Hematopoietic multipotent progenitor cell treated with erythropoietin and hydrocortisone succinate and interleukin-3 and kit ligand, for 8 days (in vitro differentiated cells): ENCODE measurements at places on chromosomes 2 and 18.

DNA sequence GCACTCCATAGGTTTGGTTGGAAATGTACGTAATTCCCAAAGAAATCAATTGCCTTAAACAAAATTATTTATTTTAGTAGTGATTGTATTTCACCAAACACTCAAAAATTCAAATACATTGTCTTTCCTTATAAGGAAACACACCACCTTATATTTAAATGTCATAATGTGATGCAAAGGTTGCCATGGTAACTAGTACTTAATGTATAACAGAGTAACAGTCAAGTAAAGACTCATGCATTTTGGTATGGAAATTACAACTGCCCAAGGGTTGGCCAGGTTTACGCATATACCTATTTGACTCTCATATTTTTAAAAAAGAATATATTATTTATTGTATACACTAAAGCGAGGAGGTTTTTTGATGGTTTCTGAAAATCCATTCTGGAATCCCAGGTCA lies 231.2 kb downstream of the TCF4 start:
- no peak for DNase-seq

DNA sequence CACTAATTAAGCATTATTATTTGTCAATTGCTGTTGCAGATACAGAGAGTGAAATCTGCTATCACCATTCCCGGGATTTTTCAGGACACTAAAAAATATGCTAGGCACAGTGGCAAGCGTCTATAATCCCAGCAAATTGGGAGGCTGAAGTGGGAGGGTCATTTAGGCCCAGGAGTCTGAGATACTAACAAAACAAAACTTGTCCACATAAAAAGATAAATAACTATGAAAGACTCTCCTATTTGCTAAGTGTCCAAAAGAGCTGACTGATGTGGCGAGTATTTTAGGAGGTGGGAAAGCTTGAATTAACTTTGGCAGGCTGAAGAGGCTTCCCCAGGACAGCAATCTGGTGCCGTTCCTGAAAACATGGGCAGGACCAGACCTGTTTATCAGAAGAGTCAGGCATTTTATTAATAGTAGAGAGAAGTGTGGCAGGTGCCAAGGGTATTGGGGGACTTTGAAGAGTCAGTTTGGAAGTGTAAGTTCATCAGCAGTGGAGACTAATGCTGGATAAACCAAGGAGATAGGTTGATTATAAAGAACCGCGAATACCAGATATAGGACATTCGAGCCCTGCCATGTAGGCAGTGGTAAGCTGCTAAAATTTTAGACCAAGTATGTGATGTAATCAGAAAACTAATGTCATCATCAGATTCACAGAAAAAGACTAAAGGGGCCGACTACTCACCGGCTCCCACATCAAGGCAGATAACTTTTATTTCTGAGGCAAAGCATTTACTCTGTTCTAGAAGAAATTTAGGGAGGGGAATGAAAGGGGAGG lies 201.8 kb downstream of the EPHA4 start:
- no peak for DNase-seq

- no peak for DNase-seq
Measured at GRCh38 chr2:186426153-186427016, 59.7 kb upstream of the ZC3H15 start.

GRCh38 chr18:34623557-34623956 lies 86.5 kb upstream of the DTNA start:
- DNase-seq = no peak

DNA sequence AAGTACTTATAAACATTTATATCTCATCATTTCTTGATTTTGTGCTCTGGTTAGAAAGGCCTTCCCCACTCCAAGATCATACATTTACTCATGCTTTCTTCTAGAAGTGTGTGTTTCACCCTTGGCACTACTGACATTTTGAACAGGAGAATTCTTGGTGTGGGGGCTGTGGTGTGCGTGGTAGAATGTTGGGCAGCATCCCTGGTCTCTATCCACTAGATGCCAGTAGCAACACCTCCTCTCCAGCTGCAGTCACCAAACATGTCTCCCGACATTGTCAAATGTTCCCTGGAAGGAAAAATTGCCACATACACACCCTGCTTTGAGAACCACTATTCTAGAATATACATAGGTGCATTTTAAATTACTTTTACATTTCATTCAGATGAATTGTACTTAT lies 8.7 kb upstream of the TGIF1 start:
- DNase-seq = peak; percentile 75

- DNase-seq = no peak
Measured at GRCh38 chr2:52017646-52018235, 985.8 kb upstream of the NRXN1 start.

DNA sequence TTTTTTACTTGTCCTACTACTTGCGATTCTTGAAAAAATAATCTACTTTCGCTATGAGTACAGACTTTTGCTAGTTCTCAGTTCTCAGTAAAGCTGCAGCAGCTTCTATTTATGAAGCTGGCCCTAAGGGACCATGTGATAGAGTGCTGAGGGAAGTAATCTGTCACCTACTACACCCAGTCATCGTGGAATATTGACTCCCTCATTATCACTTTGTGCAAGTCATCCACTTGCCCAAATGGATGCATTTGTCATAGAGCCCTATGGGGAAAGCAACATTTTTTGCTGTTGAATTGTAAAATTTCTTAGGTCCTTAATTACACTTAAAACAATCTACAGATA lies 1919.8 kb downstream of the SUCLG1 start:
- no peak for DNase-seq

DNA sequence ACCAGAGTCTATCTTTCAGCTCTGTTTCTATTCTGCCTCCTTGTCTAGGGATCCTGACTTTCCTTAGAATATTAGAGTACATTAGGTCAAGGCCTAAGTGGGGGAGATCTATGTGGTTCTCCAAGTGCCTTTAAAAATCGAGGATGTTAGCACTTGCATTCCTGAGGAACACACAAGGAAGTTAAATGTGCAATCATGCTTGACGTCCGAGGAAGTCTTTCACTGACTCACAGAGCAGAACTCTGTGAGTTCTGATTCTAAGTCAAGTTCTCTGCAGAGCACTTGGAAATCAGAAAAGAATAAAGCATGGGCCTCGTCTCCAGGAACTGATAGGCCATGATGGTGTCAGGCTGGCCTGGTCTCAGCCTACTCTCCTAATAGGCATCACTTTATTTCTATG lies 17.2 kb downstream of the FHOD3 start:
- DNase-seq = no peak

GRCh38 chr18:10231220-10231619 lies 223.2 kb upstream of the APCDD1 start:
- DNase-seq = no peak

- no peak for DNase-seq
Measured at GRCh38 chr18:36593001-36593400, 235.8 kb downstream of the TPGS2 start.

GRCh38 chr18:70288171-70288850 lies 534 bp upstream of the SOCS6 start:
- DNase-seq = no peak

DNA sequence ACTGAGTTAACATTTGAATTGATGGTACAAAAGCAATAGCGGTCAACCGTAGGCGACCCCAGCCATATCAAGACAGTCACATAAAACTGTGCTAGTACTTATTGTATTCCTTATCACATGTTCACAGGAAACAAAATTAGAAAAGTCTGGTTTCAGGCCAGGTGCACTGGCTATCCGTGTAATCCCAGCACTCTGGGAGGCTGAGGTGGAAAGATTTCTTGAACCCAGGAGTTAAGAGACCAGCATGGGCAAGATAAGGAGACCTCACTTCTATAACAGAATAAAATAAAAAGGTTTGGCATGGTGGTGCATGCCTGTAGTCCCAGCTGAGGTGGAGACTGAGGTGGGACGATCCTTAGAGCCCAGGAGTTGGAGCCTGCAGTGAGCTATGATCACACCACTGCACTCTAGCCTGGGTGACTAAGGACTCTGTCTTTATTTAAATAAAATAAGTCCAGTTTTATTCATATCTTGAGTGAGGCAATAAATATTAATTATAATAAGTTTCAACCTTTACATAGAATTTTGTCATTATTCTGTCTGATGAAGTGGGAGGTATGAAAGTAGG lies 84.1 kb upstream of the RGPD4 start:
- peak; percentile 26 for DNase-seq

GRCh38 chr2:105911425-105911824 lies 166.7 kb downstream of the NCK2 start:
- no peak for DNase-seq

- DNase-seq = no peak
Measured at GRCh38 chr2:95260028-95261023, 13.9 kb upstream of the PROM2 start.

DNA sequence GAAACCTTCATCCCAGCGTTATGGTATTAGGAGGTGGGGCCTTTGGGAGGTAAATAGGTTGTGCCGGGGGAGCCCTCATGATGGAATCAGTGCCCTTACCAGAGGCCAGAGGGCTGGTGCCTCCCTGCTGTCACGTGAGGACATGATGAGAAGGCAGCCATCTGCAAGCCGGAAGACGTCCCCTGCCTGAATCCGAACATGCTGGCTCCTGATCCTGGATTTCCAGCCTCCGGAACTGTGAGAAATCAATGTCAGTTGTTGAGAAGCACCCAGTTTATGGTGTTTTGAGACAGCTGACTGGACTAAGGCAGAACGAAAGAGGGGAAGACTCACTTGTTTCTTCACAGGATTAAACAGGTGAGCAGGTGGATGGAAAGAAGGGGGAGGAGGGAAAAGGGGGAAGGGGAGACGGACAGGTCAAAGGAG lies 13.0 kb upstream of the KLF11 start:
- peak; percentile 56 for DNase-seq

- DNase-seq = no peak
Measured at GRCh38 chr2:239328351-239329191, 72.2 kb downstream of the HDAC4 start.

DNA sequence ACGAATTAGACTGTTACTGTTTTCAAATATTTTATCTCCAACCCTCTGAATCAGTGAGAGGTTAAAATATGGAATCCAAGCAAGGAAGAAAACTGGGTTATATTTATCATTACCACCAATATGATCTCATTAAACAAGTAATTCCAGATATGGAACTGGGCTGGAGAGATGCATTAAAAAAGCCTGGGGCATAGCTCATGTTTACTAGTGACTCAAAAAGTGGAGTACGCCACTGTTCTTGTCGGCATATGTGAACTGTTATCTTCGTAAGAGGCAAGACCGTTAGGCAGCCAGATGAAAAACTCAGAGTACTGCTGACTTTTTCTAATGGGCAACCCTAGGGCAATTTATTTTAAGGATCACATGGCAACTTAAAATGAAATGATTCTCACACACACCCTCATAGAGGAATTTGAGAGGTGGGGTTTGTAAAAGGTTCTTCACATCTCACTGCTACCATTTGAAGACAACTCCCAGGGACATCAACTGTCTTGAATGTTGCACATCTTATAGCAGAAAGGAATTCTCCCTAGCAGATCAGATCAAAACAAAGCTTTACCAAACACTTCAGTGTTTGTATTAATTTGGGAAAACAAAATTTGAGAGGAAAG lies 105.2 kb upstream of the TFCP2L1 start:
- no peak for DNase-seq

GRCh38 chr2:99940963-99941362 lies 201.4 kb downstream of the AFF3 start:
- DNase-seq = no peak

- peak; percentile 60 for DNase-seq
Measured at GRCh38 chr2:20135631-20136050, 84.2 kb upstream of the LAPTM4A start.

GRCh38 chr2:167626301-167626700 lies 621.1 kb downstream of the STK39 start:
- no peak for DNase-seq

- no peak for DNase-seq
Measured at GRCh38 chr2:30152385-30152784, 5.6 kb downstream of the YPEL5 start.

DNA sequence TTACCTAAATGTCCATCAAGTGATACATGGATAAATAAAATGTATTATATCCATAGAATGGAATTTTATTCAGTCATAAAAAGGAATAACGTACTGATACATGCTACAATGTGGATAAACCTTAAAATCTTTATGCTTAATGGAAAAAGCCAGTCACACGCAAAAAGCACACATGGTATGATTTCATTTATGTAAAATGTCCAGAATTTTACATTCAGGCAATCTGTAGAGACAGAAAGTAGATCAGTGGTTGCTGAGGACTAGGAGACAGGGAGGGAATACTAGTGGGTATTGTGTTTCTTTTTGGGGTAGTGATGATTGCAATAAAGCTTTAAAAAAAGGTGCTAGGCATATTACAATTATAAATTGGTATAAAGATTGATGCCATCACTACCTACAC lies 30.7 kb upstream of the CD302 start:
- no peak for DNase-seq

GRCh38 chr2:241796610-241797138 lies 12.3 kb upstream of the NEU4 start:
- no peak for DNase-seq

GRCh38 chr18:44852818-44853217 lies 172.1 kb downstream of the SETBP1 start:
- DNase-seq = no peak

- DNase-seq = no peak
Measured at GRCh38 chr2:99662761-99663341, 173.0 kb upstream of the REV1 start.

GRCh38 chr2:149534674-149535073 lies 52.9 kb downstream of the MMADHC start:
- DNase-seq = no peak

- DNase-seq = no peak
Measured at GRCh38 chr2:180570864-180571263, 409.5 kb upstream of the UBE2E3 start.

GRCh38 chr2:37501113-37501512 lies 156.7 kb downstream of the QPCT start:
- no peak for DNase-seq

- no peak for DNase-seq
Measured at GRCh38 chr2:9311488-9311887, 104.9 kb downstream of the ASAP2 start.

- no peak for DNase-seq
Measured at GRCh38 chr2:238750212-238750904, 97.5 kb upstream of the TWIST2 start.

GRCh38 chr2:44935729-44936098 lies 5.8 kb upstream of the SIX3 start:
- no peak for DNase-seq

DNA sequence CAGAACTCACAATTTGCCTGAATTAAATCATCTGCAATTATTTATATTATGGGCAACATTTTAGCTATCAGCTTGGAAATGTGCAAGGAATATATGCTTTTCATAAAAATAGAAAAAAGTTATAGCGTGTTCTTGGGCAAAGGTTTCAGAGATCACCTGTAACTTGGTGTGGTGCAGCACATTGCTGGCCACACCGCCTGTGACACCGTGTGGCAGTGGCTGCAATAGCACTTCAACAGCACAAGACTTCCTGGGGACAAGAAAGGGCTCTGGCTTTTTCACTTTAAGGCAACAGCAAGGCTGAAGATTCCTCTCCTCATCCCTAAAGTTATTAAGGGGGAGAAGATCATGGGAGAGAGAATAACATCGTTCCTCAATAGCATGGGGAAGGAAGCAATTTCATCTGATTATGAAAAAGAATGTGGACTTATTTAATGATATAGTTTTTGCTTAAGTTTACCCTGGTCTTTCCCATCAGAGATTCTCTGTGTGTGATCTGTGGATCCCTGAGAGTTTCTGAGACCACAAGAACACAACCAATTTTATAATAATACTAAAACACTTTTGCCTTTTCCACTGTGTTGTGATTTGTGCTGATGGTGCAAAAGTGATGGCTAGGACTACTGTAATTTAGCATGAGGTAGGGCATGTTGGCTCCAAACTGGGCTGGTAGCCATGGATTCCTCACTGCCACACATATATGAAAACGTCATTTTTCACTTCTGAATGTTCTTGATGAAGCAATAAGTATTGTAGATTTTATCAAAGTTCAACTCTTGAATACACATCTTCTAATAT lies 15.0 kb upstream of the SERPINB3 start:
- no peak for DNase-seq
